ENCODE measurements at places on chromosomes 5 and 9.

GRCh38 chr5:174155281-174155680 lies 109.8 kb downstream of the NSG2 start:
- no peak for DNase-seq

- DNase-seq: no peak
Observed at GRCh38 chr5:150623152-150623877, 17.1 kb upstream of the SYNPO start.

DNA sequence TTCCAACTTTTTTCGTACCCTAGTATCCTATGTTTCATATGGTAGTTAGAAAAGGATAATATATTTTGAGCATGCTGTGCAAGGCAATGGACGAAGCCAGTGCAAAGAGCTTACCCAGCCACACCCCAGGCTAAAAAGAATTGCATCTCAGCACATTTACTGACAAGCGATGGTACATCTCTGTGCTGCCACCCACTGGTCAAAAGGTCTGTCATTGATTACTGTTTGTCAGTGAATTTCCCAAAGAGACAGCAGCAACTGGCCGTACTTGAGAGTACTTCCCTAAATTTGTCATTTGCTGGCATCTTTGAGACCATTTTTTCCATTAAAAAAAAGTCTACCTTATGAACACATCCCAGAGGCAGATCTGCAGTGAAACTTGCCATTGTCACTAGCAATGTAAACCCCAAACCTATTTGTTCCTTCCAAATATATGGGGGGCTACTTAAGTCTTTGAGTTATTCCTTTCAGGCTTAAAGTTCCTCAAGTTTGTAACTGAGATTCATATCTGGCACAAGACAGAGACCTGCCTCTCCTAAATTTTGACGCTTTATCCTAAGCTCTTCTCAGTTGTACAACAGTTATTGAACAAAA lies 184.3 kb downstream of the CTNND2 start:
- DNase-seq: peak; percentile 90

DNA sequence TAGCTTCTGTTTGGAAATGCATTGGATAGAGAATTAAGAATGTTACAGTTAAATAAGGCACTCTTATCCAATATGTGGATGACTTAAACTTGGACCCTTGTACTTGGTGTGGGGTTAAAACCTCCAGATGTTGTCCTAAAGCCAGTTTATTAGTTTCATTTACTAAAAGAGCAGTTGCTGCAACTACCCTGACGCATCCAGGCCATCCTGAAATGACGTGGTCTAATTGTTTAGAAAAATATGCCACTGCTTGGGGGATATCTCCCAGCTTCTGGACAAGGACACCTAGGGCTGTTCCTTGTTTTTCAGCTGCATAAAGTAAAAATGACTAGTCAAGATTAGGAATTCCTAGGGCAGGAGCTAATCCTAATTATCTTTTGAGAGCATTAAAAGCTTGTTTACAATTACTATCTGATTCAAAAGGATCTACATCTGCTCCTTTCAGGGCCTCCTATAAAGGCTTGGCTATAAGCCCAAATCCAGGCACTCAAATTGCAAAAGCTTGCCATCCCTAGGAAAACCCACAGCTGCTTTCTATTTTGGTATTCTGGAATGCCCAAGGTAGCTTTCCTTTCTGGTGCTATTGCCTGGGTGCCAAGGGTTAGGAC lies 45.7 kb upstream of the SLCO4C1 start:
- DNase-seq: peak; percentile 3

- DNase-seq: no peak
Observed at GRCh38 chr9:121538221-121538620, 38.6 kb upstream of the GGTA1 start.

GRCh38 chr5:148387325-148387724 lies 3.6 kb downstream of the FBXO38 start:
- no peak for DNase-seq

- no peak for DNase-seq
Observed at GRCh38 chr9:99138424-99139284, 33.7 kb downstream of the TGFBR1 start.

- no peak for DNase-seq
Observed at GRCh38 chr9:16257604-16258003, 612.9 kb downstream of the BNC2 start.

DNA sequence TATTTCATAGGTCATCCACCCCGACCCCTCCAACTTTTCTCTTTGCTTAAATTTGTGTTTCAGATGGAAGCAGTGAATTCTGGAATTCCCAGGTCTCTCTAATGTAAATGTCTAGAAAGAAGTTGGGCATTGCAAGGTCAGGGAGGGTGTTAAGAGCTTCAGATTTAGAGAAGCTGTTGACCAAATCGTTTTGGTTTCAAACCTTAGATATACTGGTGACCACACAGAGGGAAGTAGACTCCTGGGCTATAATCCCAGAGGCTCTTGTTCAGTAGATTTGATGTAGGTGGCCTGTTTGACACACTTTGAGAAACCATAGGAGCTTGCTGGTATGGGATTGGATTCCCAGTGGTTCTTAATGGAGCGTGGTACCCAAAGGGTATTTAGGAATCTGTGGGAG lies 137.3 kb upstream of the KLF9 start:
- DNase-seq: no peak

GRCh38 chr5:77292026-77292757 lies 81.7 kb downstream of the PDE8B start:
- no peak for DNase-seq

GRCh38 chr9:75712700-75713099 lies 177.8 kb upstream of the PCSK5 start:
- DNase-seq: no peak

Measured in NCI-H2081 (cell line).